Activated CD4-positive, alpha-beta T cell treated with anti-CD3 and anti-CD28 coated beads, Interleukin-2, amount 50 U/mL, for 48 hours (primary cell): ENCODE measurements at places on chromosomes 2 and 18.
A peak's percentile ranks its signal among the peaks of the same experiment; 100 is the strongest.

DNA sequence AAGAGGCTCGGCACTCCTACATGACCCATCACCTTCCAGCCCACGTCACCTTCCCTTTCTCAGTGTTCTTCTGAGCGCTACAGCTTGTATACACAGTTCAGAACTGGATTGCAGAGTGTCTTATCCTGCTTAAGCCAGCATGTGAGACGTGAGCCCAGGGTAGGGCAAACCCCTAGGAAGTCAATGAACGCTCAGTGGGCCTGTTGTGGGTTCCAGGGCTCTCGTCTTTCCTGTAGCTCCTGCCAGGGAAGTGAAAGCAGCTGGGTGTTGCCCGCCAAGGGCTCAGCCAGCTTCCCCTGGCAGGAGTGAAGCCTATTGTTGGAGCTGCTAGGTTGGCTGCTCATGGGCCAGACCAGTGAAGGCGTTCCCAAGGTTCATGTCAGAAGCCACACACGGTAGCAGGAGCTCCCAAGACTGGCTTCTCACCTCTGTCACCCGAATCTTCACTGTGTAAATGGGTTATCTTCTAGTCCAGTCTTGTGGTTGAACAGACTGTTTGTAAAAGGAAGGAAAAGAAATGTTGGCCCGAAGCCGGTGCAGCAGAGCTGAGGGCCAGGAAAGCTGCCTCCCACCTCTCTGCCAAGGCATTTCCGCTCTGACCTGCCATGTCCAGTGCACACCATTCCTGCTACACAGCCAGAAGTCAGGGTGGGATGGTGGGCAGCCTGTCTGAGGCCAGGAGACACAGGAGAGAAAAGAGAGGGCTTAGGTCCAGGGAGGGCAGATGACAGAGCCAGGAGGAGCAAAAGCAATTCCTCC, 69.6 kb upstream of the RMDN2 start:
- DNase-seq, result no peak

- DNase-seq, result no peak
These were observed 4.4 kb downstream of the ADCYAP1 start for GRCh38 chr18:908758-909724.

DNA sequence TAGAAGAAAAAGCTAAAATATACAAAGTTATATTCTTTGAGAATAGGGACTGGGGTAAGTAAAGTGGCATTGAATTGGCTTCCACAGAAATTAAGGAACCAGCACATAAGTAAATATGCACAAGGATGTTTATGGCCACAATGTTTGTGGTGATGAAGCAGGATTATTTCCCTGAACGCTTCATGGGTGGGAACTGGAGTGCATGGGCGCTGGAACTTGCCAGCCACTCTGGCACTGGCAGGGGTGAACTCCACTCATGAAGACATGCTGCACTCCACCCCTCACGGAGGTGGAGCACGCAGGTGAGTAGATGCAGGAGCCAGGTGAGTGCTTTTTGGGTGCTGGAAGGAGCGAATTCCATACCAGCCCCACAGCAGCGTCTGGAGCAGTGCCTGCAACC, 94.1 kb downstream of the BCL2 start:
- DNase-seq, result no peak

- DNase-seq, result peak; percentile 64
These were observed 89.6 kb downstream of the ACTR3 start for GRCh38 chr2:113979191-113980128.

DNA sequence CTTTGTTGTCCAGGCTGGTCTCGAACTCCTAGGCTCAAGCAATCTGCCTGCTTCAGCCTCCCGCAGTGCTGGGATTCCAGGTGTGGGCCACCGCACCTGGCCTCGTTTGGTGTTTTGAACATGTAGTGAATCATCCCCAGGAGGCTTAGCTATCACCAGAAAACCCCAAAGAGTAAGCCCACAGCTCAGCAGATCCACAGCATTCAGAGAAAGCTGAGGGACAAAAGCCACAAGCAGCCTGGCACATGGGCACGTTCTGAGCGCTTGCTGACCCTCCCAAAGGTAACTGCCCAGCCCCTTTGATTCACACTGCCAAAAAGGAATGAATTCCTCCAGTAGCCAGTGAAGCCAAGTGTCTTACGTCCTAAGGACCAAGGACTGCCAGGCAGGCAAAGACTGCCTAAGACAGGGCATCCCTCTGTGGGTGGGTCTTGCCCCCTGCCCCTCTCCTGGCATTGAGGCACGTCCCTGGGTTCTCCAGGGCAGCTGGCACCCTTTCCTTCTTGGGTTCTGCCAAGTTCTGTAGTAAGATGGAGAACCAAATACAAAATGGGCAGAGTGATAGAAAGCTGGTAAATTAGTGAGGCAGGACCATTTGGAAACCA, 31.7 kb downstream of the MBP start:
- peak; percentile 41 for DNase-seq

DNA sequence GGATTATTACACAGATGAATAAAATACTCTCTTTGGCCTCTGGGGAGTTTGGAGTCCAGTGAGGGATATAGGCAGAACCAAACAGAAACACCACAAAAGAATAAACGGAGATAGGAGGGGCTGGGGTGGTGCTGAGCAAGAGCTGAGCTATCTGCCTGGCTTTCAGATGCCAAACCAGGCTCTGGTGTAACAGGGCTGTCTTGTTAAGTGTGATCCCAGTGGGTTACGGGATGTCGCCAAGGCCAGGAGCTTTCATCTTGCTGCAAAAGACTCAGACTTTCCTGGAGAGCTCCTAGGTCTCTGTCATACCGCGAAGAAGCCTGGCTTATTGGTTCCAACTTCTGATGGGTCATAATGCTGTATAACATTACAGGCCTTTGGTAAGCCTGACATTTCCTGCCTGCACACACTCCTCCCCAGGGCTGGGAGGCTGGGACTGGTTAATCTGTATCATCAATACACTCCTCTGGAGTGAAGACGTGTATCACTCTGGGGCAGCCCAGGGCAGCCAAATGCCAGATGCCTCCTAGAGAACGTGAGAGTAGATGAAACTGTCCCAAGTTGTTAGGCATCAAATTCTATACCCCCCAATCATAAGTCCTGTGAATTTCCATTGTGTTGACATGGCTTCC, 60.5 kb downstream of the STPG4 start:
- no peak for DNase-seq

GRCh38 chr2:20563833-20564232, 87.1 kb downstream of the HS1BP3 start:
- no peak for DNase-seq

- DNase-seq, result no peak
These were observed 137.7 kb downstream of the ALPK2 start for GRCh38 chr18:58491113-58491696.

DNA sequence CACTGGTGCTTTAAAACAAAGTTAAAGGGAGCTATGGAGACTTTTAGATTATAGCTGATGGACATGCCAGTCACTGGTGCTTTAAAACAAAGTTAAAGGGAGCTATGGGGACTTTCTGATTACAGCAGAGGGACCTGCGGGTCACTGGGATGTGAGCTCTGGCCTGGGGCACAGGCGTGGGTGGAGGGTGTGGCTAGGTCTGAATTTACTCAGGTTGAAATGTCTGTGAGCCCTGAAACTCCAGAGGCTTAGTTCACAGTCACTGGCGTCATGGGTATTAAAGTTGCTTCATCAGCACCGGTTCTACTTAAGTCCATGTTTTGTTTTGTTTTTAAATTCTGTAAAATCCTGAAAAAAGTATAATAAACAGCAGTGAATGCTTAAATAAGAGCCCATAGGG, 49.0 kb upstream of the TMEM18 start:
- no peak for DNase-seq

GRCh38 chr18:29172756-29173067, 995.8 kb upstream of the CDH2 start:
- no peak for DNase-seq

GRCh38 chr2:241858206-241859016, at the start of gene PDCD1:
TSS of gene PDCD1 (minus strand) at chr2:241858894. CDS start at chr2:241858838, 56 bp downstream.
- DNase-seq, result peak; percentile 86
